Suppressor macrophage treated with lipopolysaccharide for 4 hours (primary cell): ENCODE measurements at places on chromosomes 2 and 18.

DNA sequence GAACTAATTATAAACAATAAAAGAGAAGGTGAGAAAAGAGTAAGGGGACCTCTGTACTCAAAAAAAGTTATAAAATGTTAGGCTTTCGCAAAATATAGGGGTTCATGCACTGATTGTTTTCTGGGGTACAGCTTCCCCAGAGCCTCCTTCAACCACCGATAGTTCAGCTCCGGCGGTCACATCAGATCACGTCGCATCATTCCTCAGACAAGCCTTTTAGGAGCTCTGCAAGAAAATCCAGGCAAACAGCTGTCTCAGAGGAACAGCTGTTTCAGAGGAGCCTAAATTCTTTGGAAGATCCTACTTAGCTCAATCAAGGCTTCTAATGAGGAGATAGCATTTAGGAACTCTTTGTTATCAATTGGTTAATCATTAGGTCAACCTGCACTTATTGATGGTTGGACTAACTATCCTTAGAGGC is 78.7 kb downstream of the MYCN start:
- DNase-seq, result no peak

DNA sequence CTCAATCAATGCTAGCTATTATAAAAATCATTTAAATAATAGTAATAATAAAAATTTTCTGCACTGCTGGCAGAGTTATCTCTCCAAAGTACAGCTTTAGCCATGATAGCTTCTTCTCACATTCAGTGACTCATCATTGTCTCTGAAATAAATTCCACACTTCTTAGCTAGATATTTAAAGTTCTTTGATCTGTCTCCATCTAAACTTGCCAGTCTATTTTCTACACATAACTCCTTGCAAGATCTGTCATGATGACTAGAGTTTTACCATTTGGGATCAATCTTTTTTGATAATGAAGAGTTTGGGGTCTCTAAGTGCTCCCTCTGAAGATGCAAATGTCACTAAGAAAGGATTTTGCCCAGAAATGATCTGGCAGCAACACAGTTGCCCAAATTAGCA is 155.4 kb upstream of the LHCGR start:
- no peak for DNase-seq

- no peak for DNase-seq
Measured at GRCh38 chr2:69436596-69436937, 668 bp downstream of the NFU1 start.

GRCh38 chr2:105403241-105403782 is 4.5 kb upstream of the FHL2 start:
- DNase-seq, result no peak

DNA sequence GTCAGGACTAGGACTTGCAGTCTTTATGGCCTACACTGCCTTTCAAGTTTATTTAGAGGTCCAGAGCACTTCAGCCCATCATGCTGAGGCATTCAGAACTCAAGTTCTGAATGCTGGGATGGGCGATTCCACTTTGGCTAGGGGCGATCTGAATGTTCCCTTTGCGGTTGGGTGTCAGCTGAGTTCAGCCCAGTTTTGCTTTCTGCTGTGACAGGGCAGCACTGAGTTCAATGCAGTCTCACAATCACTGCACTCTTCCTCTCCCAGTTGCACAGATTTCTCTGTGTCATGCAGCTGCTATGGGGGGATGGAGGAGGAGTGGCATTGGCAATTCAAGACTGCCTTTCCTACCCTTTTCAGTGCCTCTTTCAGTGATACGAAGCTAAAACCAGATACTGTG is 1232.0 kb upstream of the FAM98A start:
- DNase-seq, result no peak

DNA sequence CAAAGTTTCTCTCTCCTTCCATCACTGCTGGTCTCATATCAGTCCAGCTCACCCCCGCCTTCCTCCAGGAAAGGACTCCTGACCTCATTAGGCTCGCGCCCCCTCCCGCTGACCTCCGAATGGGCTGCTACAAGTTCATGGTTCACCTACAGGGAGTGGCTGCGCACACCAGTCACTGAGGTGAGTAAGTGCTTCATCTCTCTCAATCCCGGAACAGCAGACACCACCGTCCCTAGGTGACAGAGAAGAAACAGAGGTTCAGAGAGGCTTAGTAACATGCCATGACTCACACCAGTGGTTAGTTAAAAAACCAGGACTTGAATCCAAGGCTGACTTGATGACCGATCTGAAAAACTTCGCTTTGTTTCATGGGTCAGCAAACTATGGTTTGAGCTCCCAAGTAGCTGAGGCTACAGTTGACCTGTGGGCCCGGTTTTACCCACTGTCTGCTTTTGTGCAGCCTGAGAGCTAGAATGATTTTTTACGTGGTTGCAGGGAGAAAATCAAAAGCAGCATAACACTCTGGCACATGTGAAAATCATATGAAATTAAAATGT is 42.0 kb downstream of the ZFP36L2 start:
- peak; percentile 41 for DNase-seq

- DNase-seq, result no peak
Measured at GRCh38 chr18:80177128-80177527, 68.1 kb downstream of the ADNP2 start.

GRCh38 chr2:218720048-218721041 is 9.7 kb downstream of the TTLL4 start:
- no peak for DNase-seq

DNA sequence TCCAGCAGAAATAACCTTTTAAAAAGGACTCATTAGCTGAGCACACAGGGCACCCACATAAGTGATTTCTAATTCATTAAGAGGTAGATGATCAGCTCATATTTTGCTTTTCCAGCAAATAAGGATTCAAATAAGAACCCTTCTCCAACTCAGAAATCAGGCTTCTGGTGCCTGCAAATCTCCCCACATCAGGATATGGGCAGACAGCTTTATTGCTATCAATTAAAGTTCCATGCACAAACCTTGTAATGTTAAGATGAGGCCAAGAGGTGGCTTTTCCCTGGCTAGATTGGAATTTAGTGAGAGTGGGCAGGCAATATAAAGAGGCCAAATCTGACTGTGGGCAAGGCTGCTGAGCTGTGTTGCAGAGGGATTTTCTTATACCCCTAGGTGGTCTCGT is 193.6 kb downstream of the SH3RF3 start:
- DNase-seq, result no peak

DNA sequence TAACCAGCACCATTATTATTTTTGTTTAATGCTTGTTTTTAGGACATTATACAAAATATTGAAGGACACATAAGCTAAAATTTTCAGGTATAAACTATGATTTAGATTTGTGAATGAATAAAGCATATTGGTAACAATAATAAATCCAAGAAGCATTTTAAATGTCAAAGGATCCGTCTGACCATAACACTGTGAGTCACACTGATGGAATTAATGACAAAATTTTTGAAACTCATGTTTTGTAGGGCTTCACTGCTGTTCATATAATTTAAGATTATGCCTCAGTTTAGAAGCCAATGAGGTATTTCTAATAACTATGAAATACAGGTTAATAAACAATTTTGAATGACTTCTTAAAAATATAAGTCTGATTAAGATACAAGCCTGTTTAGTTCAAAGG is 124.6 kb downstream of the TMEFF2 start:
- DNase-seq, result no peak

DNA sequence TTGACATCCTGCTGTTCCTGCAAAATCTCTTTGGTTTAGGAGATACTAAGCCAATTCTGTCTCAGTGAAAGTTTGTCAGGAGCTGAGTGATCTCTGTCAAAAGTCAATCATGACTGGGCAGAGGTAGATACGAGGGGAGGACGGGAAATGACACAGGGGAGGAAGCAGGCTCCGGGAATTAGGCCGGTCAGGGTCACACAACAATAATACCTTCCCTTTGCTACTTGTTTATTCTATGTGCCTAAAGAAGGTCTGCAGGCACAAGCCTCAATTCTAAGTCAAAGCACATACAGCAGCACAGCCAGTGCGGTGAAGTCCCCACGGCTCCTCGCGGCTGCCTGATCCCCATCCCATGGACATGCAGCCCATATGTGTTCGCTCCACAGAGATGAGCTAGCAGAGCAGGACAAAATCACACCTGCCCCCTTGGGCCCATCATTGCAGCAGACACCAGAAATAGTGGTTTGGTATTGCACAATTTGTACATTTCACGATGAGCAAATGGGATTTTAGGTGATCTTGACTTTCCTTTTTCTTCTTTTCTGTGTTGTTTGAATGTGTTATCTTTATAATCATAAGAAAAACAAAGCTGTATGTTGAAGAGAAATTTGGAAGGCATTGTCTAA is 141.4 kb downstream of the VAPA start:
- no peak for DNase-seq

DNA sequence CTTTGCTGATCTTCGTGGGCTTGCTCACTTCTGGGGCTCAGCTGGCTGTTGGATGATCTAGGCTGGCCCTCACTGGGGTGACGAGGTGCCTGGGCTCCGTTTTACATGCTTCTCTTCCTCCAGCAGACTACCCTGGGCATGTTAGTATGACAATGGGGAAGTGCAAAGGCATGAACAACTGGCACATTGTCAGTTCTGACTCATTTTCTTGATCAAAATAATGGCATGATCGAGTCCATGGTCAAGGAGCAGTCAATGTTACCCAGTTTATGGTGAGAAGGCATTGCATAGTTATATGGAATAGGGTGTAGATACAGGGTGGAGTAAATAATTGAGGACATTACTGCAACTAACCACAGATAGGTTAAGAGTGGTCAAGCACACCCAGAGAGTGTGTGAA is 10.0 kb upstream of the UPP2 start:
- DNase-seq, result no peak

GRCh38 chr2:8138923-8139667 is 542.8 kb upstream of the ID2 start:
- DNase-seq, result peak; percentile 78

GRCh38 chr18:21451851-21452250 is 148.7 kb downstream of the ESCO1 start:
- DNase-seq, result no peak

GRCh38 chr2:84882414-84882738 is 1.5 kb upstream of the TRABD2A start:
- DNase-seq, result no peak

- peak; percentile 7 for DNase-seq
Measured at GRCh38 chr2:228657807-228658402, 476.4 kb upstream of the SPHKAP start.

DNA sequence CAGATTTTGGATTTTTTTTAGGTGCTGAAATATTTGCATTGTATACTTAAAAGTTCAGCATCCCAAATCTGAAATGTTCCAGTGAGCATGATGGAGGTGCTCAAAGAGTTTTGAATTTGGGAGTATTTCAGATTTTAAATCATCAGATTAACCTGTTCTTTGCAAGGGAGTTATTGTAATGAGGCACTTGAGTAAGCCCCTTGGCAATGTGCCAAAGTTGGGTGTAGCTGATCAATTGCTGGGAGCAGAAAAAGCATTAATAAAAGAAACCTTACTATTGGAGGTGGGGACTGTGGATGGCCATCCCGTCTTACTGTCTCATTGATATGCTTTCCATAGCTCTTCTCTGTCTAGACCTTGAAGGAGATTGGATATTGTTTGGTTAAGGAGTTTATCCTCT is 28.3 kb downstream of the MALT1 start:
- no peak for DNase-seq

DNA sequence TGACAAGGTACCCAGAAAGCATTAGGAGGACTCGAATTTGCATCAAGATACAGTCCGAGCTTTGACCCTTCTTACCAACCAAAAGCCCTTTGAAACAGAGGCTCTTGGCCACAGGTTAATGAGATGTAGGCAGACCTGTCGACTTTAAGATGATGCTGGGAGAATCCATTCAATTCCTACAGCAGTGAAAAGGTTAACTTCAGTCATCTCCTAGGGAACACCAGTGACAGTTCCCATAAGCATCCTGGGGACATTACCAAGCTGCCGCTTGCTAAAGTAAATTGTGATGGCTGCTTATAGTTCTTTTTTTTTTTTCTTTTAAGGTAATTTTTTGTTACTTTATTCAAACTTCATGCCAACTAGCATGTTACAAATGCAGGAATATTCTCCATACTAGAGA is 379.3 kb downstream of the SOX11 start:
- no peak for DNase-seq

DNA sequence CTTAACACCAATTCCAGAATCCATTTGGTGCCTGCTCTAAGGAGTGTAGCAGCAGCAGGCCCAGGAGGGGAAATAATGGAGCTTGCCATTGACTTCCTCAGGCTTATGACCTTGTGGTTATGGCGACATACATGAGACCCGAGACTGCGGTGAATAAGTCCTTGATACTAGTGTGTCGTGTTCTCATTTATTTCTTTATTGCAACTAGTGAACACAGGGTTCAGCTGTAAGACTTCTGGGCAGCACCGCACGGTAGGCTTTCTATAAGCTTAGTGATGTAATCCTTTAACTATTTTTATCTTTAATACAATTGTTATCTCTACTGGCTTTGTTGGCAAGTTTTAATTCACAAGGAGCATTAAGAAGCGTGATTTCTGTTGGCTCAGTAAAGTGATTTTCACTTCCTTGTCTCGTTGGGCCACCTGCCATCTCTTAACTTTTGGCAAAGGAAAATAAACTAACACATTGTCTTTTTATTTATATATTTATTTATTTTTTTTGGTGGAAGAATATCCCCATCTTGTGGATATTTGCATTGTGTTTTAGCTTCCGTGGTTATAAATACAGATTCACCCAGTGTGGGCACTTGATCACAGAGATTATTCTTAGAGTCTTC is 139.8 kb downstream of the LTBP1 start:
- DNase-seq, result peak; percentile 17

GRCh38 chr2:172281648-172282570 is 145.5 kb upstream of the ITGA6 start:
- DNase-seq, result peak; percentile 54

- no peak for DNase-seq
Measured at GRCh38 chr2:138492160-138492559, 9.4 kb upstream of the SPOPL start.

- no peak for DNase-seq
Measured at GRCh38 chr2:46945671-46946070, 30.1 kb upstream of the MCFD2 start.

GRCh38 chr2:6297238-6297637 is 568.5 kb downstream of the CMPK2 start:
- DNase-seq, result no peak

GRCh38 chr2:17757321-17757720 is 3.4 kb downstream of the GEN1 start:
- no peak for DNase-seq

DNA sequence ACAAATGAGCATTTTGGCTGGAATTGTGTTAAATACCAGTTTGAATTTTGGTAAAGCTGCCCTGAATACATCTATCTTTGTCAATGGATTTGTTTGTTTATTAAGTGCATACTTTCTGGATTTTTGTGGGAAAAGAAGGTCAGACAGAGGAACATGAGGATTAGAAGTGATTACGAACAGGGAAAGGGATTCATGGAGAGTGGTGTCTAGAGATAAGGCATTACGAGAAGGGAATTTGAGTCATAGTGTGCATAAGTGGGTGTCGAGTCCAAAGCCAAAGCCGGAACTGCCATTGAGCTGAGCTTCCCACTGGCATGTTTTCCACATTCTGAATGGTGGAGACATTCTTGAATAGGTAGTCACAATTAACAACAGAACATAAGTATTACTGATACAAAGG is 68.9 kb upstream of the EFEMP1 start:
- no peak for DNase-seq
